ENCODE measurements at places on chromosomes 11 and 22.

DNA sequence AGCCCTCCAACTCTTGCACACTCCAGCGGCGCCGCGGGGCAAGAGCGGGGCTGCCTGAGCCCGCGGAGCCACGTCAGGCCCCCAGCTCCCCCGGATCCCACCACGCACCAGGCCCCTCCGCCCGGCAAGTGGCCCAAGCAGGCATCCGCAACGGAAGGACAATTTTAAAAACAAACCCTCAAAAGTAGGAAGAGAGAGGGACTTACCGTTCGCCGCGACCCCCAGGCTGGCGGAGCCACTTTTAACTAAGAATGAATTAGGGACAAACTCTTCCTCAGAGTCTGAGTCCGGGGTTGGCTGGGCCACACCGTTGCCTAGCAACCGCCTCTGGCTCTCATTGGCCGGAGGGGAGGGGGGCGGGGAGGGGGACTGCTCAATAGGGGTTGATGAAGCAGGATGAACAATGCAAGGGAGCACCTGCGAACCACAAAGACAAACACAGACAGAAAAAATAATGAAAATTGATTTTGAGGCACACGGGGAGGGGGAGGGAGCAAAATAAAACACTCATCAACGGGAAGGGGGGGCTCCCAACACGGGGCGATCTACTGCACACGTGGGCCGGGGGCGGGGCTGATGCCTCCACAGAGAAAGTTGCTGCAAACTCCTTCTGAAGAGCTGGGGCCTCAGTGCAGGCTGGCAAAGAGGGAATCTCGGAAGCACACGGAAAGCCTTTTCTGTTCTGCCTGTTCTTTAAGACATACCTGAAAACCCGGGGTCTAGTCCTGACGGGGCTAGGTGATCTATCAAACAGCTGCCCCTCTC is 387.5 kb upstream of the NARS2 start:
- peak; percentile 18 for DNase-seq

DNA sequence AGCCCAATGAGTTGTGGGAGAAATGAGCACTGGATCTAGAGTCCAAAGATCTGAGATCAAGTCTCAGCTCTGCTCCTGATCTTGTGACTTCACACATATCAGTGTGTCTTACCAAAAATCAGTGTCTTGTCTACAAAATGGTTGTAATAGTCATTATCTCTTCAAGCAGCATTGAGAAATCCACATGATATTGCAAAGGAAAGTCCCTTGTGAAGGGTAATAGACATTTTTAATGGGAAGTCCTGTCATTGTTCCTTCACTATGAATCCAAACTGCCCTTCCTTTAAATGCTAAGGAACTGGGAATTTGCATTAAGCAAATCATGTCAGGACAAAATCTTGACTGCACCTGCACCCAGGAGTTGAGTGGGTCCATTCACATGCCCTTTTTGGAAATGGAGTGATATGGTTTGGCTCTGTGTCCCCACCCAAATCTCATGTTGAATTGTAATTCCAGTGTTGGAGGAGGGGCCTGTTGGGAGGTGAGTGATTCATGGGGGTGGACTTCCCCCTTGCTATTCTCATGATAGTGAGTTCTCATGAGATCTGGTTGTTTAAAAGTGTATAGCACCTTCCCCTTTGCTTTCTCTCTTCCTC is 51.1 kb downstream of the COMMD9 start:
- no peak for DNase-seq

- no peak for DNase-seq
Observed at GRCh38 chr11:1652026-1652425, 22.5 kb downstream of the KRTAP5-5 start.

GRCh38 chr22:50252082-50253045 is 1.3 kb upstream of the HDAC10 start:
- DNase-seq: no peak

DNA sequence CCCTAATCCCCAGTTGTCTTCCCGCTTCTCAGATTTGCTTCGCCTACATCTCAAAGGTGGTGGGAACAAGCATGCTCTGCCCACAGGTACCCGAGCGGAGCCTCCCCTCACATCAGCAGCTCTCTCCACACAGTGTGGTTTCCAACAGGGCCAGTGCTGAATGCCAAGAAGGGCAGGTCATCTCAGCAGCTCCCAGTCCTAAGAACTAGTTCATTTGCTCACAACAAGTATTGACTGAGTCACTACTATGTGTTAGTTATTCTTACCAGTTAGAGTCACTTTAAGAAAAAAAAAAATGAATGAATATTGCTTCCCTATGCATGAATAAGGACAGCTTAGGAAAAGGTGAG is 66.2 kb downstream of the THAP12 start:
- peak; percentile 45 for DNase-seq

GRCh38 chr11:82899186-82899820 is 927 bp downstream of the PRCP start:
- DNase-seq: no peak

- DNase-seq: no peak
Observed at GRCh38 chr11:112835591-112836255, 125.5 kb upstream of the NCAM1 start.

- peak; percentile 91 for DNase-seq
Observed at GRCh38 chr11:19962801-19963175, 197.5 kb downstream of the DBX1 start.

- DNase-seq: no peak
Observed at GRCh38 chr22:37818409-37819104, 4.6 kb upstream of the GALR3 start.

DNA sequence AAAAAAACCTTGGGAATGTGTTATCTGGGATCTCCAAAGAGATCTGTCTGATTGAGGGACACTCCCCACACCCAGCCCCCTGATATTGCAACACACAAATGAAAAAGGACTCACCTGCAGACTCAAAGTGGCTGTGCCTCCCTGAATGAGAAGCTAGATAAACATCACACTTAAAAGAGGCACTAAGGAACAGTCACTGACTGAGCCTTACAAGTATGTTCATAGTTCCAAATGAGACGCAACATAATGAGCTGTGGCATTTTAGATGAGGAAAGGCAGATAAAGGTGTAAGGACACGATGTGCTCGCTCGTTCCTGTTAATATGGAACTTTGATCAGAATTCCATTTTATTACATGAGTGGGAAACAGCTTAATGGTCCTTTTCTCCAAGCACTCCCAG is 21.0 kb upstream of the CFAP300 start:
- DNase-seq: no peak

GRCh38 chr22:27175021-27175838 is 517.8 kb downstream of the MIAT start:
- no peak for DNase-seq

GRCh38 chr11:36110668-36111410 is 167.0 kb downstream of the LDLRAD3 start:
- DNase-seq: no peak

GRCh38 chr11:120917559-120918239 is 106.2 kb upstream of the TBCEL start:
- no peak for DNase-seq

DNA sequence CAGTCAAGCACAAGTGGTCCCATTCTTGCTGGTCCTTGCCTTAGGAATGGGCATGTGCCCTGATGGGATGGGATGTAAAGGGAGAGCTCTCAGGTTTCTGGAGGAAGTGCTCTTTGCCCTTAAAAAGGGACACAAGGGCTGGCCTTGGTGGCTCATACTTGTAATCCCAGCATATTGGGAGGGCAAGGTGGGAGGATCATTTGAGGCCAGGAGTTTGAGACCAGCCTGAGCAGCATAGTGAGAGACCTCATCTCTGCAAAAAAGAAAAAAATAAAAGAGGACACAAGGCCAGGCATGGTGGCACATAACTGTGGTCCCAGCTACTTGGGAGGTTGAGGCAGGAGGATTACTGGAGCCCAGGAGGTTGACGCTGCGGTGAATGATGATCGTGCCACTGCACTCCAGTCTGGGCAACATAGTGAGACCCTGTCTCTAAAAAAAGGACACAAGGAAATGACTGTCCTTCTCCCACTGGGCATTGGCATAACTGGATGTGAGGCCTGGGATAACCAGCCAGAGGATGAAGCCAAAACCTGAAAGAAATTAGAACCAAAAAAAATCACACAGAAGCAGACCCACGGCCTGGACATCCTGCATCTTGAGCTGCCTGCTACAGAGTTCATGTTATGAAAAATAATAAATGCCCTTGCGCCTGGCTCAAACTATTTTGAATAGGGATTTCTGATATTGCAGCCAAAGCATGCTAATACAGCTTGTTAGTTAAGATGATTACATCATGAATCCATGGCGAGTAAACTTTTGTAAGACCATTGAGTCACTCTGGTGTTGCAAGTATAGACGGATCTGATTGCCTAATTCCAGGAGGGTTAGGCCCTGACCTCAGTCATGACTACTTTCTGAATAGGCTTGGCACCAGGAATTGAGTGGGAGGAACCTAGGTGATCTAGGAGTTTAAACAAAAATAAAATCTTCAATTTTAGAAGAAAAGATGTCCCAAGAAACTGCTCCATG is 12.9 kb upstream of the CRKL start:
- peak; percentile 84 for DNase-seq

GRCh38 chr22:17271711-17272451 is 52.6 kb upstream of the ADA2 start:
- no peak for DNase-seq

- no peak for DNase-seq
Observed at GRCh38 chr11:118530180-118530682, 761 bp upstream of the TMEM25 start.

- peak; percentile 21 for DNase-seq
Observed at GRCh38 chr11:31959716-31960115, 131.2 kb upstream of the RCN1 start.

- DNase-seq: no peak
Observed at GRCh38 chr22:22547692-22548300, 11.3 kb downstream of the PRAME start.

DNA sequence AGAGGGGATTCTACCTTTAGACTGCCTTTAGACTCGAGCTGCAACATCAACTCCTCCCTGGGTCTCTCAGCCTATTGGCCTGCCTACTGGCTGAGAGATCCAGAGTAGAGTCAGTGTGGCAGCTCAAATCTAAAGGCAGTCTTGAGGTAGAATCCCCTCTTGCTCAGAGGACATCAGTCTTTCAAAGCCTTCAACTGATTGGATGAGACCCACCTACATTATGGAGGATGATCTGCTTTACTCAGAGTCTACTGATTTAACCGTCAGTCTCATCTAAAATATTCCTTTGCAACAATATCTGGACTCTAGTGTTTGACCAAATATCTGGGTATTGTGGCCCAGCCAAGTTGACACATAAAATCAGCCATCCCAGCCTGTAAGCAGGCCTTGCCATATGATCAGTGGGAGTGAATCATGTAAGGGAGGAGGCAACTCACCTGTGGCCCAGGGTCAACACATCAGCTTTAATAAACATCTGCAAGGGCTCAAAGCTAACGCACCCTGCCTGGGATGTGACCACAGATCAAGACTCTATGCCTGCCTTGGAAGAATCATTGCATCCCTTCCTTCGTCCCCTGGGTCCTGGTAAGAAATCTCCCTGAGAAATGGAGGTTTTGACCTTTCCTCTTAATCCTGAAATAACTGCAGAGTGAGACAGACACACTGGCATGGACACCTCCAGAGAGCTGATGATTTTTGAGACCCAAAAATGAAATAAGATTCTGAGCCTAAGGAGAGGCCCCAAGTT is 198.0 kb downstream of the DBX1 start:
- no peak for DNase-seq

- no peak for DNase-seq
Observed at GRCh38 chr11:8207080-8208000, 38.5 kb upstream of the RIC3 start.

- no peak for DNase-seq
Observed at GRCh38 chr11:11173316-11174025, 179.6 kb downstream of the CSNK2A3 start.

GRCh38 chr11:111938687-111939160 is 1.6 kb downstream of the DIXDC1 start:
- DNase-seq: no peak

- DNase-seq: no peak
Observed at GRCh38 chr22:36180038-36180880, 19.7 kb upstream of the APOL3 start.

DNA sequence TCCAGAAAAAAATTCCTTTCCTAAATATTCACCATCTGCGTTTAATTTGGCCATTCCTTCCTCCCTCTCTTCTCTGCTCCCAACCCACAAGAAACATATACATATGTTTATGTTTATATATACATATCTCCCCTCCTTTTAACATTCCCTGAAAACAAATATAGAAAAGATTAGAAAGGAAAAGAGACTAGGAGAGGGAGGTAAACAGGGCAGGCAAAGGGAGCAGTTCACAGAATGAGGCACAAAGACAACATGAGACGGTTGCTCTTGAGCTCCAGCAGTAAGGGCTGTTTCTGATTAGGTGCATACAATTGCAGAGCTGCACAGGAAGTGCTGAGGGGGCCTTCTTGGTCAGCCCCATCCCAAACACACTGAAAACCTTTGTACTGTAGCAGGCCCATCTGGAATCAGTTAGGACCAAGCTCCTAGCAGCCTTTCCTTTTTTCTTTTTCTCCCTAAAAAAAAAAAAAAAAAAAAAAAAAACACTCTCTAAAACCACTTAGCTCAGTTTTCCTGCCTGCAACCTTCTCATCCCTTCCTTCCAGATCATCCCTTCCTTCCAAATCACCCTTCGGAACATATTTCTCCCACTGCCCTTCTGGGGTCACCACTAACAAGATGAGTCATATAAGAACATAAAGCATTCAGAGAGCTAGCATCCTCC is 57.0 kb downstream of the RBFOX2 start:
- peak; percentile 10 for DNase-seq

GRCh38 chr11:61020551-61021235 is 49.2 kb downstream of the CD6 start:
- DNase-seq: no peak

GRCh38 chr11:74443071-74443864 is 24.1 kb downstream of the KCNE3 start:
- DNase-seq: no peak

Measured in kidney epithelial cell (primary cell).